Foreskin fibroblast (primary cell): ENCODE measurements at places on chromosomes 1 and 21.

DNA sequence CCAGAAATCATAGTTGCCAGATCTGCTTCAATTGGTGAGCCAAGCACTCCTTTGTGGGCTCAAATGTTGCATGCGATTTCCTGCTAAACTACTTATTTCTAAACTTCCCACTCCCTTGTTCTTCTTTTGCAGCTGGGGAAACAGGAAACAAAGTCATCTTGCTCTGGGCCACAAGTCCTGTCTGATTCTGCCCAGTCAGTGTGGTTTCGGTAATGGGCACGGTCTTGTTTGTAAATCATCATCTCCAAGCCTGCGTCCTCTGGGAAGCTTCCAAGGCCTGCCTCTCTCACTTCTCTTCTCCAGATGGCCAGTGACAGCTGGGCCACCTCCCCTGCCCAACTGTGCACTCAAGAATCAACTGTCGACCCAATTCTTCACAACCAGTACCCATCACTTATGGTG lies 4.4 kb downstream of the S100A8 start:
- DNase-seq: no peak

DNA sequence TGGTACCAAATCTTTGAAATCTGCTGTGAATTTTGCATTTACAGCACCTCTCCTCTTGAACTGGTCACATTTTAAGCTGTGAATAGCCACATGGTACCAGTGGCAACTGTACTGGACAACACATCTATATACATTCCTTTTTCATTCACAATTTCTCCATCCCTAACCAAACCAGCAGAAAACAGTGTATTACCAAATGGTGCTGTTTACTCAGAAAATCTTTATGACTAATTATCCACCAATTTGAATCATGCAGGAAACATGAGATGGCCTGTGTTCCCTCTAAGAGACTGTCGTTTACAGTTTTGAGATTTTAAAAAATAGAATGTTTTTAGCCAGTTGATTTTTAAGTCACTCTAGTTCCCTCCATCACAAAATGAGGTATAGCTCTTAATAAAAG lies 17.6 kb upstream of the CCT8 start:
- peak; percentile 80 for DNase-seq

GRCh38 chr1:227093309-227093708 lies 153.2 kb downstream of the COQ8A start:
- DNase-seq: no peak

DNA sequence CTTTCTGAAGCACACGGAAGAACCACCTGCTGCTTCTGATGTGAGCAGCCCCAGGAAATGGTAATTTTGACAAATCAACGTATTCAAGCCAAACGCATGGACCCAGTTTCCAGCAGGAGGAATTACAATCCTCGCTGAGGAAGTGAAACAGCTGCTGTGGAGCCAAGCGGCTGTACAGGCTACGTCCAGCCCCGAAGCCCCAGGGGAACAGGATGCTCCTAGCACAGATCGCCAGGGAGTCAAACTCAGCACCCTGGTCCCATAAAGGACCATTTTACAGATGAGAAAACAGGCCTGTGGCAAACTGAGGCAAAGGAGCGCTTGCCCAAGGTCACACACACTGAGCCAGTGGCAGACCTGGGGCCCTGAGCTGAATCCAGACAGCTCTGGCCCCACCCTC lies 108.0 kb downstream of the PTPRU start:
- no peak for DNase-seq

DNA sequence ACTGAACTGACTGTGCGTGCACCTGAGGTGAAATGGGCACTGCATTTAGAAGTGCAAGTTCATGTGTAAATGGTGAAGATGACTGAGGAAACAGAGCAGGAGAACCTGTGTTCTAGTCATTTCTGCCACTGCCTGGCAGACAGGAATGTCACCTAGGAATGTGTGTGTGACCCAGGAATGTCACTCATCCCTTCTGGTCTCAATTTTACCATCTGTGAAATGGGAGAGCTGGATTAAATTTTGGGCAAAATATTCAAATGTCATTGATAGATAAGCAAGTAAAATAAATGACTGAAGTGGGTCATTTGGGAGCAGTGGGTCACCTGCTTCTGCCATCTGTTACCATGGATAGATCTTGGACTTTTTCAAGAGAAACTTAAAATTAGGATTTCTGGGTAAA lies 42.2 kb downstream of the SLC35F3 start:
- DNase-seq: no peak

GRCh38 chr1:224138198-224138597 lies 24.3 kb downstream of the FBXO28 start:
- DNase-seq: no peak

GRCh38 chr1:155831279-155831976 lies 25.6 kb downstream of the GON4L start:
- DNase-seq: no peak

DNA sequence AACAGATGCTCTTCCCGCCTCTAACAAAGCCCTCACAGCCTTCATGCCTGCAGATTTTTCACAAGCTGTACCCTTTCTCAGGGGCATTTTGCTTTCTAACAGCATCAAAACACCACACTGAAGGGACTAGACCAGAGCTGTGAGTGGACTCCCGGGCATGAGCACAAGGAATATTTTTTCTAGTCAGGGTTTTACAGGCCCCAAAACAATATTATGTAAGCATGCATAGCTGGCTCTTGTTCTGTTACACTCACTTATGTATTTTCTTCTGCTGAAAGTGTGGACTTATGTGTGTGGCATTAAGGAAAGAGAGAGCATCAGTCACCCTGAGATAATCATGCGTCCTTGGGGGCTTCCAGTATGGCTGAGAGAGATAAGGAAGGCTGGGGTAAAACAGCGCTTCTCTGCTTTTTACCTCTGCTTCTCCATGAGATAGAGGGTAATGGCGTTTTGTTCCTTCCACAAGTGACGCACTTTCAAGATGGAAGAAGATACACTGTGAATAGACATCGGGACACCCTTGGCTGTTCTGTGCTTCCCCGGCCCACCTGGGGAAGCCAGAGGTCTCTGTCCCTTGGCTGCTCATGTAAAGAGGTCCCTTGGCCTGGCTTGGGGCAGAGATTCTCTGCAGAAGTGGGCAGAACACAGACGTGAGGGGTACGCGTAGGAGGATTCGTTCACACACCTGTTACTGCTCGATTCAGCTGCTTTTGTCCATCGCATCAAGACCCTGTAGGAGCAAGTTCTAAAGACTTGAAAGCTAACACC lies 266.7 kb upstream of the RAB4A start:
- DNase-seq: no peak

DNA sequence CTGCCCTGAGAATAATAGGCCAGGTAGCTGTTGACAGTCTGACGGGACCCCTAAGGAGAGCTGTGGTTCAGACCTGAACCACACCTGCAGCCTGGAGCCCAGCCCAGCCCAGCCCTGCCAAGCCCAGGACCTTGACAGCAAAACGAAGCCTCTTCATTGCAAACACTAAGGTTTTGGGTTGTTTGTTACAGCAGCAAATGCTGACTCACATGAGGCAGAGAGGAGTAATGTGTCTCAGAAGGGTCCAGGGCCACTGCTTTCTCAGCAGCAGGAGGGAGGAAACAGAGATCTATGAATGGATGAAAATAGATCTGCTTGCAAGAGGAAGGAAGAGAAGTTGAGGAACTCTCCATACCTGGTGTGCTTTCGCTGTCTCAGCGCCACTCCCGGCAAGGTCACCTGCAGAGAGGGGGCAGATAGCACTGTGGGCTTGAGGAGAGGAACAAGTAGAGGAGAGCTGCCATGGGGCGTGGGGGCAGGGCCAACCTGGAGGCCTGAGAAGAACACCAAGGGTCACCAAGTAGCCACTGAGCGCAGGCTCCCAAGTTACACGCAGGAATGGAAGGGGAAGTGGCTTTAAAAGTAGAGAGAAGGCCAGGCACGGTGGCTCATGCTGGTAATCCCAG lies 127.2 kb downstream of the ZNF281 start:
- DNase-seq: no peak

DNA sequence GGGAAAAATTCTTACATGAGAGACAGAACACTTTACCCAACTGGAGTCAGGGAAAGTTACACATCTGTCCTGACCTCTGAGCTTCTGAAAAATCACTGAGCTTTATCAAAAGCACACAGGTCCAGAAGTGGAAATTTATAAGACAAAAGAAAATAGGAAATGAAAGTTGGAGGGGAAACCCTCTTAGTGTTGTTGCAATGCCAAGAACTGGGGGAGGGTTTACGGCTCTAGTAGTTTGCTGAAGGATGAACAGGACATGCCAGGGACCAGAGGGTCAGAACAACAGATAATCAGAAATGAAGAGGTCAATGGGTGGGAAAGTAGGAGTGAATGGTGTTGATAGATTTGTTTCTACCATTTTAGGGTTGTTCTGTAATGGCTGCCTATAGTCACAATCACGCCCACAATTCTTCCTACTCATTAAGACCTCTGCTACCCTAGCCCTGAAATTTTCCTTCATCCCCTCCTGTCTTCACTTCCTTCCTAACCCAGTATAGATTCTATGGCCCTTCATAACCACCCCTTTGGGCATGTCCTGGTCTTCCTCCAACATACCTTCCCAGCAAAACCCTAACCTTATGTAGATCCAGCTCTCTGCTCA lies 30.3 kb upstream of the FMOD start:
- no peak for DNase-seq

GRCh38 chr1:93675271-93675670 lies 6.4 kb downstream of the BCAR3 start:
- no peak for DNase-seq

DNA sequence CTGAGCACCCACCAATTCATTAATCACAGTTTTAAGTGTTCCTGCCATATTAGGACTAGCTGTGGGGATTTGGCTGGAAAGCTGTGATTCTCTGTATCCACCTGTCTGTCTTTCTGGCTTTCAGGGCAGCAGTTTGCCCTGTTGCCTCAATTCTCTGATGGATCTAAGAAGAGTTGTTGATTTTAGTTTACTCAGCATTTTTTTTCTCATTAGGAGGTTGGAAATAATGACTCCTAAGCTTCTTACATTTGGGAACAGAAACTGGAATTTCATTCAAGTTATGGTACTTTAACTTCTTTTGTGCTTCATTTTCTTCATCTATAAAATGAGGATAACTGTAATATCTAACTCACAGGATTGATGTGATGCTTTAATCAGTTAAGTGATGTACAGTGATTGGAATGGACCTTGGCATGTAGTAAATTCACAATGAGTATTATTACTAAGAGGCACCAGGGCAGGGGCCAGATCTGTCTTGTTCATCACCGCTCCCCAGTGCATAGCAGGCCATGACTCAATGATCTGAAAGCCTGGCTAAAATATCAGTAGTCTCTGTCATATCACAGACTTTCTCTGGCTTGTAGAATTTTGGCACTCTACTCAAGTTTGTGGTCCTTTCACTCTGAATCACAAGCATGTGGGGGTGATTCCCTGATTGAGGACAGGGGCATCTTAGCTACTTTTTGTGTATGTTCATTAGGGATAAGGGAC lies 51.4 kb upstream of the GREM2 start:
- DNase-seq: peak; percentile 36

- DNase-seq: no peak
Measured at GRCh38 chr1:107653005-107653404, 312.0 kb downstream of the VAV3 start.

DNA sequence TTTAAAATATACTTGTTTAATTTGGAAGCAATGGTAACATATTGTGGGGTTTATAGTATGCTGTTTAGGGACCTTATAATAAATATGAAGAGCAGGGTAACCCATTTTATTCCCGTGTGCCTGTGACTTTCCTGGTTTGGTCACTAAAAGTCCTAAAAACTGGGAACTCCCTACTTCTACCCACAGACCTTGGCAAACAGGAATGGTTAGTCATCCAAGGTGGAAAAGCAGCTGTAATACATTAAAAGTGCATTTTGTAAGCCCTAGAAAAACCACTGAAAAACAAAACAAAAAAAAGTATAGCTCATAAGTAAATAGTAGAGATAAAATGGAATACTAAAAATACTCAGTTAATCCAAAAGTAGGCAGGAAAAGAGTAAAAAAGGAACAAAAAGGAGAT lies 538.9 kb downstream of the LMO4 start:
- peak; percentile 5 for DNase-seq

DNA sequence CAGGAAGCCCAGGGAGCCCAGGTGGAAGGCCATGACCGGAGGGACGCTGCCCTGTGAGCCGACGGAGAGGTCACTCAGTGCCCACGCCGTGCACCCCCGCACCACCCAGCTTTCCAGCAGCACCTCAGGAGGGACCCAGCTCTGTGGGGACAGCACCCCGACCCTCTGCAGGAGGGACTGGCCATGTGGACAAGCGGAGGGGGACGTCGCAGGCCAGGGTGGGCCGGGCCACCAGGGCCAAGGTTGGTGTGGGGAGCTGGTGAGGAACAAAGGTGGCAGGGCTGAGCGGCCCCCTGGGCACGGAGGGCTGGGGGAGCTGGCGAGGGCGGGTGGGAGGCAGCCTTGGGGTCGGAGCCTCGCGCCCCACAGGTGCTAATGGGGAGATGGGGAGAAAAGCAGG lies 22.8 kb downstream of the NADK start:
- DNase-seq: no peak

- DNase-seq: no peak
Measured at GRCh38 chr1:201429736-201430501, 8.4 kb upstream of the TNNI1 start.
